ENCODE measurements at places on chromosomes 3 and 15.

GRCh38 chr15:60720493-60721256, 241.7 kb upstream of the ICE2 start:
- no peak for DNase-seq

DNA sequence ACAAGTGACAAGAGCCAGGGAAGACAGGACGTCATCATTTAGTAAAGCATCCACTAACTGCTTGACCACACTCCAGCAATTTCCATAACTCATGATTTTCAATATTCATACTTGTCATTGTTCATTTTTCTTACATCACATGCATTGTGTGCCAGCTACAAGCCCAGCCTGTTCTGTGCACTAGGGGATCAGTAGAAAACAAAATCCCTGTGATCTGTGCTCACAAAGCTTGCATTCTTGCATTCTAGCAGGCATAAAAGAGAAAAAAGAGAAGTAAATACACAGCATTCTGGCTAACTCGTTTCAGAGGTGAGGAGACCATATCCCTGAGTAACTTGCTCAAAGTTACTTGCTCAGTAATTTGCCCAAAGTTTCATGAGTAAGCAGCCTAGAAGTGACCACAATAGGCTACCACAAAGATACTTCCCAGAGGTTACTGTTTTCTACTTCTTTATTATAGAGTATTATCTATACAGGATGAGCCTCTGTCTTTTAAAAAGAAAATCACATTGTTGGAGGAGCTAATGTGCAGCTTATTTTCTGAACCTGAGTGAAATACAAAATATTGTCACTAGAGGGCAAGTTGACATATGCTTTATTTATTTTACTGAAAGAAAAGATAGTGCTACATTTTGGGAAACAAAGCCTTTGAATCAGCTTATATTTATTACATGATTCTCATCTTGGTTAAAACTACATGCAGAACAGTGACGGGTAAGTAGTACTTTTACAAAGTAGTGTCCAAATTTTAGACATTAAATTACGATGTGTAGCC, 701.4 kb upstream of the LMCD1 start:
- DNase-seq, result no peak

GRCh38 chr3:67846166-67846565, 191.8 kb upstream of the SUCLG2 start:
- no peak for DNase-seq

DNA sequence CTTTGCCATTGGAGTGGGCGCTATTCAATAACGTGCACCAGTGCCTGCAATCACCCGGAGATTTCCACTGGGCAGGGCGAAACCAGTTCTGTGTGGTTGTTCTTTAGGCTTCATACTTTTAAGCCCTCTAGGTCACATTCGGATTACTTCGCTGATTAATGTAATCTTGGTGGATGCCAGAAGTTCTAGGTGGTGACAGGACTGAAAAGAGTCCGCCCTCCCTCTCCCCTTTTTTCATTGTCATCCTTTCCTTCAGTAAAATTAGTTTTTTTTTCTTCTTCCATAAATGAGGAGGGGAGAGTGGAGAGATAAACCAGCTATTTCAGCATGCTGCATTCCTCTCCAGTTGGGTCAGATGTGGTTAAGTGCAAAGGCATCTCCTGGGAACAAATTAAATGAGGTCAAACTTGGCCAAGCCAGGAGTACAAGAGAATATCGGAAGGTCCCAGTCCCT, 2.3 kb upstream of the SLC2A2 start:
- DNase-seq, result peak; percentile 76

DNA sequence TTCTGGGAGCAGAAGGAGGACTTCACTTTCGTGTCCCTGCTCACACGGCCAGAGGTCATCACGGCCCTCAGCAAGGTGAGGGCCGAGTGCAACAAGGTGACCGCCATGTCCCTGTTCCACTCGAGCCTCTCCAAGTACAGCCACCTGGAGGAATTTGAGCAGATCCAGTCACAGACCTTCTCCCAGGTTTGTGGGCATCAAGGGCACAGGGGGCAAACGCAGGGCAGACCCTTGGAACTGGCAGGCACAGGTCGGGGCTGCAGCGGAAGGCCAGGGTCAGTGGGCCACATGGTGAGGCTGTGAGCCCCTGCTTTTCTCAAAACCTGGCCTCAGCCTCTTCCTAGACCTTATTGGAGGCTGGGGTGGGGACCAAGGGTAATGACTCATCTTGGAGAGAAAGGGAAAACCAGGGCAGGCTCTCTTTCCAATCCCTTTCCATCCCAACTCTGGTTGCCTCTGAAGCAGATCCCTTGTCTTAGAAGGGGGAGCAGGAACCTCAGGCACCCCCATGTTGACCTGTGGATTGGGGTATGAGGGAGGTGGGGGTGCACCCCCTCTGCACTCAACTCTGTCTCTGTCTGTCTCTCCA, 29.5 kb downstream of the DNAH1 start:
- no peak for DNase-seq
